Choroid plexus epithelial cell (primary cell): ENCODE measurements at places on chromosomes 16 and 17.

DNA sequence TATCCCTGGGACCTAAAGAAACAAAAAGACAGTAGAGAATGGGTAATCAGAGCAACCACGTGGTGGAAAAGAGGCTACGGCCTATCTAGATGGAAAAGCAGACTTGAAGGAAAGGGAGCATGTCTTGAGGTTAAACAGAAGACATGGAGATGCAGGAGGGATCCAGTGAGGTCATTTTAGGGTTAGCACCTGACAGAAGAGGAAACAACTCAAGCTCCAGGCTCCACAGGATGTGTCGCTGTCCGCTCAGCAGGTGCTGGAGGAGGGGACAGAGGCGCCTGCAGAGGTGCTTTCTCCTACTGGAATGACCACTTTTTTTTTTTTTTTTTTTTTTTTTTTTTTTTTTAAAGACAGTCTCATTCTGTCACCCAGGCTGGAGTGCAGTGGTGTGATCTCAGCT, 47.5 kb upstream of the CLEC3A start:
- DNase-seq, result peak; percentile 8

DNA sequence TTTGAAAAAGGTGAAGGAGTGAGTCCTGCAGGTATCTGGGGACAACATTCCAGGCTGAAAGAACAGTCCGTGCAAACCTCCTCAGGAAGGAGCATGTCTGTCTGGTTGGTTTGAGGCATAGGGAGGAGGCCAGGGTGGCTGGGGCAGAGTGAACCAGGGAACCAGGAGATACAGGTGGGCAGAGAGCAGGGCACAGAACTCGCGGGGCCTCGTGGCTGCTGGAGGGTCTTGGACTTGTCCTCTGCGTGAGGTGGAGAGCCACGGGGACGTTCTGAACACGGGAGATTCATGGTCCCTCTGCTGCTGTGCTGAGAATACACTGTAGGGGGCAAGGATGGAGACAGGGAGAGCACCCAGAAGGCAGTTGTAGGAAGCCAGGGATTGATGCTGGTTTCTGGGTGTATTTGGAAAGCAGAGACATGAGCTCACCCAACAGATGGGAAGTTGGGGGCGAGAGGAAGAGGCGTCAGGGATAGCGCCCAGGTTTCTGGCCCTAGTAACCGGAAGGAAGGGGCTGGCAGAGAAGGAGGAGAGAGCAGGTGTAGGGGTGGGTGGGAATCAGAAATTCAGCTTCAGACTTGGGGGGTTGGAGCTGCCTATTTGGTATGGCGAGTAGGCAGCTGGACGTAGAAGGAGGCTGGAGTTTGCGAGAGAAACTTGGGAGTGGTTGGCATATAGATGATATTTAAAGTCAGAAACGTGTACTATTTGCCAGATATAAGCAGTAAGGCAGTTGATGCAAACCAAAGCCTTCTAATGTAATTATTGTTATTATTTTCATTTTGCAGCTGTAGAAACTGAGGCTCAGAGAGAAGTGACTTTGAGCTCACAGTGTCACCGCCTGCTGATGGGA, at the start of gene CCL17:
CCL17 (plus strand) TSS at position 803 of the 853 bp plus-strand sequence. CDS start 9,166 bp downstream, outside the sequence.
- DNase-seq, result no peak

DNA sequence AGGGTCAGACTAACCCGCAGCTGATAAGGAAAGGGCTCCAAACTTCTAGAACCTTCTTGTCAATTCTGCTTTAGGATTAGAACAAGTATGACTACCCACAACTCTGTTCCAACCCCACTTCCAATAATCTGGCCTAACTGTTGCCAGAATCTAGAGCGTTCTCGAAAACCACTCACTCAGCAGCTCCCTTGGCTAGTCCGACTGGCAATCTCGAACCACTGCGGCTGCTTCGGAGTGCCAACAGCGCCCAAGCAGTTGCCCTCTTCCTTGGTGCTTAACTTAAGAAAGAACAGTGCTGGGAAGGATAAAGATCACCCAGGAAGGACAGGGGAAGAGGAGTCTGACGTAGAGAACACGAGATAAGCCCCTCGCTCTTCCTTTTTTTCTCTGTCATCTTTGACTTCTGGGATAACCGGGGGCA, 818 bp downstream of the DNAJC7 start:
- peak; percentile 24 for DNase-seq

- DNase-seq, result no peak
Measured at GRCh38 chr17:47728214-47728877, 4.7 kb upstream of the TBX21 start.

DNA sequence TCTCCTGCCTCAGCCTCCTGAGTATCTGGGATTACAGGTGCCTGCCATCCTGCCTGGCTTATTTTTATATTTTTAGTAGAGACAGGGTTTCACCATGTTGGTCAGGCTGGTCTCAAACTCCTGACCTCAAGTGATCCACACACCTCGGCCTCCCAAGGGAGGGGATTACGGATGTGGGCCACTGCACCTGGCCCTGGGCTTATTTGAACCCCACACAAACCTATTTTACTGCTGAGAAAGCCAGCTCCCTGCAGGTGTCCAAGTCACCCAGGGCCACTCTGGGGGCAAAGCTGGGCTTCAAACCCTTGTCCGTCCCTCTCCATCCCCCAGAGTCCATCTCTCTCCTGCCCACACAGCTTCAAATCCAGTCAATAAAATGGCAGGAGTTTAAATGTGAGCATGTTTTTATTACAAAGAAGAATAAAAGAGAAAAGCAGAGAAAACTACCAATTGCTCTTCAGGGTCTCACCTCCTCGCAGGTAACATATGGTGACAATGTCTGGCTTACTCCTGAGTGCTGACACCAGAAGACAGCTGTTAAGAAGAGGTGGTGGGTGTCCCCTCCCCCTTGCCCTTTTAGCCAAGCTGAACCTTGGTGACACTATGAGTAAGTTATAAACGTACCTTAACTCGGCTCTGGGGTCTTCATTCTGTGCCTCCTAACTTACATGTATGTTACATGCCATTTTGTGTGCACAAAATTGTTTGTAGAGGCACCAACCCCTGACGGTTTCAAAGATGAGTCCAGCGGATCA, 45.4 kb downstream of the LAT start:
- no peak for DNase-seq

- no peak for DNase-seq
Measured at GRCh38 chr16:88453217-88453531, at the start of gene ZFPM1. TSS of gene ZFPM1 (plus strand) at chr16:88453280. CDS start at chr16:88453639, 359 bp downstream.

- peak; percentile 47 for DNase-seq
Measured at GRCh38 chr17:55845385-55845784, 94.5 kb downstream of the PCTP start.

- DNase-seq, result peak; percentile 81
Measured at GRCh38 chr16:56742030-56742984, 12.4 kb downstream of the NUP93 start.

GRCh38 chr17:4233668-4234258, 30.0 kb downstream of the ANKFY1 start:
- no peak for DNase-seq

DNA sequence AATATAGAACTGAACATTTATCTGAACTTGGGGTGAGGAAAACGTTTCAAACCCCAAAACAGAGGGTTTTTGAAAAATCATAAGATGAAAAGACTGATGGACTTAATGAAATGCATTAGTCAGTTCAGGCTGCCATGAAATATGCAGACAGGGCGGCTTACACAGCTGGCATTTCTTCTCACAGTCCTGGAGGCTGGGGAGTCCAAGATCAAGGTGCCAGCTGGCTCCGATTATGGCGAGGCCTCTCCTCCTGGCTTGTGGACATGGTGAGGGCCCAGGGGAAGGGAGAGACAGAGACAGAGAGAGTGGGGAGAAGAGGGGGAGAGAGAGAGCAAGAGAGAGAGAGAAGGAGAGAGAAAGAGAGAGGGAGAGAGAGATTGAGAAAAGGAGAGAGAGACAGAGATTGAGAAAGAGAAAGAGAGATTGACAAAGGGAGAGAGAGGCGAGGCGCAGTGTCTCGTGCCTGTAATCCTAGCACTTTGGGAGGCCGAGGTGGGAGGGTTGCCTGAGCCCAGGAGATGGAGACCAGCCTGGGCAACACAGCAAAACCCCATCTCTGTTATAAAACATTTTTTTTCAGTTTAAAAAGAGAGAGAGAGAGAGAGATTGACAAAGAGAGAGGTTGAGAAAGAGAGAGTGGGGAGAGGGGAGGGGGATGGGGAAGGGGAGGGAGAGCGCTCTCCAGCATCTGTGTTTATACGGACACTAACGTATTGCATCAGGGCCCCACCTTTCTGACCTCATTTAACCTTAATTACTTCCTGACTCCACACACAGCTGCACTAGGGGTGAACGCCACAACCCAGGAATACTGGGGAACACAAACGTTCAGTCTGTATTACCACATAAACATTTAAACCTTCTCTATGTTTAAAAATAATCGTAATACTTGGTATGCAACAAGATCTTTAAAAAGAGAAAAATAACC, 24.6 kb upstream of the RPH3AL start:
- no peak for DNase-seq

DNA sequence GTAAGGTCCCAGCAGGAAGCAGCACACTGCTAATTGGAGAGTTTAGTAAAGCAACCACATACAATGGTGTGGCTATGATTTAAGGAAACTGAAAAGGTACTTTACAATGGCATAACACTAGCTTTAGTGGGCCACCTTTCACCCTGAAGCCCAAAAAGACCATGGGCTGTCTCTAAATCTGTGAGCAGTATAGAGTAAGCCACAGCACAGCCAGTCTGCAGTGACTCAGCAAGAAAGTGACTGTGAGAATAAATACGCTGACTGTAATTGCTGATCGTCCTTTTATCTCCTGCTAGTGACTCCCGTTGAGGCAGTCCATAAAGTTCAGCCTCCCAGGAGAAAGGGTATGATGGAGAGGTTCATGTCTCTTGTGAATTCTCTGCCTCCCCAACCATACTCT, 679.8 kb upstream of the KIF2B start:
- DNase-seq, result no peak

DNA sequence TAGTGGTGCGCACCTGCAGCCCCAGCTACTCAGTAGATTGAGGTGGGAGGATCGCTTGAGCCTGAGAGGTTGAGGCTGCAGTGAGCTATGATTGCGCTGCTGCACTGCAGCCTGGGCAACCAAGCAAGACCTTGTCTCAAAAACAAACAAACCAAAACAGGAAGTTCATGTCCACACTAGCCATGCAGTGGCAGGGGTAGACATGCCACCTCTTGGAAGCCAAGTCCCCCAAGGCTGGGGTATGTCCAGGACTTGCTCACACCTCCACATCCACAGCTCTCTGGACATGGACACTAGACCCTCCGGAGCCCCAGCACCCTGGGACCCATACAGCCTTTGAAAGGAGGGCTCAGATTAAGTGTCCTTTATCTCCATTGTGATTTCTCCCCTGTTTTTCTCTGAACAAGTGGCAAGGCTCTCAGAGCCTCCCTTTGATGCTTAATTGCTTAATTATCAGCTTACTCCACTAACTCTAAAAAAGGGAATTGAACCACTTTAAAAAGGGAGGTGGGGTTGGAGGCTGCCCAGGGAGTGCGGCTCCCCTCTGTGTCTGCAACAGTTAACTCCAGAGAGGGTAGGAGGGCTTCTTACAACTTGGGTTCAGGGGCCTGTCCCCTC, 424.6 kb upstream of the C16orf82 start:
- DNase-seq, result no peak

GRCh38 chr17:46764709-46765401, 53.6 kb downstream of the WNT3 start:
- DNase-seq, result peak; percentile 69

DNA sequence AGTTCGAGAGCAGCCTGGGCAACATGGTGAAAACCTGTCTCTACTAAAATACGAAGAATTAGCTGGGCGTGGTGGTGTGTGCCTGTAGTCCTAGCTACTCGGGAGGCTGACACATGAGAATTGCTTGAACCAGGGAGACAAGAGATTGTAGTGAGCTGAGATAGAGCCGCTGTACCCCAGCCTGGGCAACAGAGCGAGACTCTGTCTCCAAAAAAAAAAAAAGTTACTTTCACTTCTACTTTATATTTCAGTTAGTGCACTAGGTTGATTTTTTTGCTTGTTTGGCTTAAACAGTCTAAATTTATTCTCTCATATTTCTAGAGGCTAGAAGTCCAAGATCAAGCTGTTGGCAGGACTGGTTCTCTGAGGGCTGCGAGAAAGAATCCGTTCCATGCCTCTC, 13.4 kb downstream of the CCDC102A start:
- no peak for DNase-seq

DNA sequence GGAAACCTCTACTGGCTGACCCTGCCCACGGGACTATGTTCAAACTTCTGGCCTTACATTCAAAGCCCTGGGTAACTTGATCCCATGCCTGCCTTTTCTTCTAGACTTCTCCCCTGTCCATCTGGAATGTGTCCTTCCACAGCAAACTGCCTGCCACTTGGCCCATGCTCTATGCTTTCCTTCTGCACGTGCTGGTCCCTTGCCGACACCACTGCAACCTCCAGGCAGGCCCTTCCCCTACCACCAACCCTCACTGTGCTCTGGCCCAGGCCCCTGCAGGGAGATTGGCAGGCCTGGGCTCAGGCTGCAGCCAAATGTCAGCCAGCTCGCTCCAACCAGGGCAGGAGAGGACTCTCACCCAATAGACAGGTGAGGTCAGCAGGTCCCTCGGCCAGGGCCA, 11.0 kb downstream of the HSD11B2 start:
- DNase-seq, result peak; percentile 40

DNA sequence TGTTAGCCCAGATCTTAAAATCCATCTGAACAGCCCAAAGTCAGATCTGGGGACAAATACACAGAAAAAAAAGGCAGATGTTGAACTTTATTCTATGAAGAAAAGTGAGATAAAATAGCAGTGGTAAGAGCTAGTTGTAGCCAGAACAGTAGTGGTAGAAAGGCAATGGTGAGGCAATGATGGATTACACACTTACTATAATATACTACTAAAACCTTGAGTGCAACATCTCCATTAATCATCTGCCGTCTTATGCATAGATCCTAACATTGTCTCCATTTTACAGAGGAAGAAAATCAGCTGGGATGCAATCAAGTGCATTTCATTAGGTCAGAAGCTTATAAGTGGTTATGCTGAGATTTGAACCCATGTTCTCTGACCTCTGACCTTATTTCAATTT, 699.6 kb downstream of the CDH11 start:
- no peak for DNase-seq

- DNase-seq, result no peak
Measured at GRCh38 chr17:77306790-77307478, 166.2 kb downstream of the SEC14L1 start.

DNA sequence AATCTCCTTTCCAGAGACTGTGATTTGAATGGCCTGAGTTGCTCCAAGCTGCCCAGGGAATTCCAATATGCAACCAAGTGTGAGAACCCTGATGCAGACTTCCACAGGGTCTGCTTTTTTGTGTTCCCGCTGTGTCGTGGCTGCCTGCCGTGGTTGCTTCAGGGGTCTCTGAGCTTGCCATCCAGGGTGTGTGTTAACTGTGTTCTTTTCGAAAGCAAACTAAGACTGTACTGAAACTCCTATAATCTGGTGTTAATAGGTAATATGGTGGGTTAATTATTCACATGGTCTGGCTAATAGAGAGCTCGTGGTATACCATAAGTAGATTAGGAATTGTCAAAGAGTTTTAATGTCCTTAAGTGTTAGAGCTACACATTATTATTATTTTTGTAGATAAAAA, 20.7 kb downstream of the UBN1 start:
- DNase-seq, result no peak
